ENCODE measurements at places on chromosomes 7 and 10. TPM values are rescaled to one million over a fixed set of nuclear protein-coding genes. Genes with fewer than 3 reads are reported as not detected.

The METTL27 gene
- 36.6 TPM for total RNA-seq

The NPC1L1 gene
- 0.17 TPM for total RNA-seq

The CYP26C1 gene
- total RNA-seq: not detected

The ZCCHC24 gene
- total RNA-seq: 48.3 TPM

The AKR1D1 gene
- total RNA-seq: not detected

The SPAM1 gene
- total RNA-seq: not detected

The LRMDA gene
- total RNA-seq: 2.0 TPM

The STYXL1 gene
- total RNA-seq: 65.3 TPM

The TEX36 gene
- total RNA-seq: not detected

The CTNNA3 gene
- total RNA-seq: not detected

The C7orf33 gene
- total RNA-seq: not detected

The HOXA2 gene
- 1.3 TPM for total RNA-seq

The DNAJC12 gene
- 2.0 TPM for total RNA-seq

The OR13A1 gene
- not detected for total RNA-seq

The INTS1 gene
- total RNA-seq: 67.5 TPM

The CRHR2 gene
- not detected for total RNA-seq

The MGMT gene
- total RNA-seq: 32.1 TPM

The CLCN1 gene
- total RNA-seq: not detected

The VAX1 gene
- total RNA-seq: not detected

The CD36 gene
- 2.5 TPM for total RNA-seq

The TLX1 gene
- not detected for total RNA-seq

The GTF2IRD2 gene
- 6.5 TPM for total RNA-seq

The MAD1L1 gene
- 47.0 TPM for total RNA-seq

The COL13A1 gene
- total RNA-seq: 21.5 TPM

The CEP55 gene
- total RNA-seq: 3.8 TPM

The TMEM72 gene
- total RNA-seq: not detected

The ADAM12 gene
- total RNA-seq: 28.8 TPM

The HOXA11 gene
- total RNA-seq: under 0.01 TPM

The LIPF gene
- 0.29 TPM for total RNA-seq

The WDR86 gene
- total RNA-seq: 3.8 TPM
